Stimulated activated CD4-positive, alpha-beta T cell treated with anti-CD3 and anti-CD28 coated beads, Interleukin-1b, Interleukin-23, amount 100 ng/mL, for 1 hour (primary cell): ENCODE measurements at places on chromosomes 6 and 20.

DNA sequence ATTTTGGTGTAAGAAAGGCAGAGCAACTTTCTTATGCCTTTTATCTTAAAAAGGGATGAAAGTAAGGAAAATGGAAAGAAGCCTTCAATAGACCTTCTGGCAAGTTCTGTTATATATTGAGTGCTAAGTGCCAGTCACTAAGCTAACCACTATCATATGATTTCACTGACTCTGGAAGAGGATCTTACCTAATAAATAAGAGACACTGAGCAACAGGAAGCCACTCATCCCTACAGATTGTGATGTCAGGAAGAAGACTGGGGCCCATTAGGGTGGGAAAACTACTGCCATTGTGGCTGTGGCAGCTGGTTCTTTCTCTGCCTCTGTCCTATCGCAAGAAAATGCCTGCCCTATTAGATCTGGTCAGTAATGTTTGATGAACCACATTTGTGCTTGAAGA lies 89.6 kb downstream of the AIG1 start:
- DNase-seq = no peak

- no peak for DNase-seq
These were observed 592.3 kb downstream of the PKHD1 start for GRCh38 chr6:51495096-51495495.

DNA sequence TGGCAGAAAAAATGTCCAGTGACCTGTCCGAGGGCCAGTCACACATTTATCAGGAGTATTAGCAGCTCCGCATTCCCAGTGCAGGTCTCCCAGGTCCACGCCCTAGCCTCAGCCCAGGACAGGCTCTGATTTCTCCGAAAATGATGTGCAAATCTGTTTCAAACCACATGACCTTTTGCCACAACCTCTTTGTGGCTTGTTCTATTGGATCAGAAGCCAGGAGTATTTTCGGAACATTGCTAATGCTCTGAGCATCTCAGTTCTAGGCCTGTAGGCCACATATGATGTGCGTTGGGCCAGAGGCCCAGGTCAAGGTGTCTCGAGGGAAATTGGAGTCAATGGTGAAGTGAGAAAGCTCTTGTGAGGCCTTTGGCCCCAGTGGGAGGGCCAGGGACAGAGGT lies 40.4 kb downstream of the SNX5 start:
- no peak for DNase-seq

- no peak for DNase-seq
These were observed 20.0 kb downstream of the GABRR1 start for GRCh38 chr6:89197141-89197540.

DNA sequence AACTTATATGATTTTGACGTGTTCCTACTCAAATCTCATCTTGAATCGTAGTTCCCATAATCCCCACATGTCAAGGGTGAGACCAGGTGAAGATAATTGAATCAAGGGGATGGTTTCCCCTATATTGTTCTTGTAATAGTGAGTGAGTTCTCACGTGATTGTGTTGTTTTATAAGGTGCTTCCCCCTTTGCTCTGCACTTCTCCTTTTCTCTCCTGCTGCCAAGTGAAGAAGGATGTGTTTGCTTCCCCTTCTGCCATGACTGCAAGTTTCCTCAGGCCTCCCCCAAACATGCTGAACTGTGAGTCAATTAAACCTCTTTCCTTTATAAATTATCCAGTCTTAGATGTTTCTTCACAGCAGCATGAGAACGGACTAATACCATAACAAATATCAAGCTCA lies 83.2 kb downstream of the MANEA start:
- DNase-seq = no peak

DNA sequence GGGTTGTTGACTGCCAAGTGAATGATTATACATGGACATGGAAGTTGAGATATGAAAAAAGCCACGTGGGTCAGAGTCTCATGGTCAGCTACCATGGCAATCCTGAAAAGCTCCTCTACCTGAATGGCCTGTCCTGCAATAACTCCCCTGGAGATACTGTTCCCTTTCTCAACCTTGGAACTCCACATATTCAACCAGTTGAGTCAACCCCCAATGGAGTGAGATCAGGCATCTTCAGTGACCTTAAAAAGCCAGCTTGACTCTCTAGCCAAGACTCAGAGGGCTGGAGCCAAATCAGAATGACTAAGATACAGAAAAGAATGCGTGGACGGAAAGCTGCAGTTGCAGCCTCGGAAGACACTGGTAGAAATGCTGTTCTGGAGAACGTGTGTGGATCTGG lies 341.3 kb downstream of the FOXA2 start:
- no peak for DNase-seq

DNA sequence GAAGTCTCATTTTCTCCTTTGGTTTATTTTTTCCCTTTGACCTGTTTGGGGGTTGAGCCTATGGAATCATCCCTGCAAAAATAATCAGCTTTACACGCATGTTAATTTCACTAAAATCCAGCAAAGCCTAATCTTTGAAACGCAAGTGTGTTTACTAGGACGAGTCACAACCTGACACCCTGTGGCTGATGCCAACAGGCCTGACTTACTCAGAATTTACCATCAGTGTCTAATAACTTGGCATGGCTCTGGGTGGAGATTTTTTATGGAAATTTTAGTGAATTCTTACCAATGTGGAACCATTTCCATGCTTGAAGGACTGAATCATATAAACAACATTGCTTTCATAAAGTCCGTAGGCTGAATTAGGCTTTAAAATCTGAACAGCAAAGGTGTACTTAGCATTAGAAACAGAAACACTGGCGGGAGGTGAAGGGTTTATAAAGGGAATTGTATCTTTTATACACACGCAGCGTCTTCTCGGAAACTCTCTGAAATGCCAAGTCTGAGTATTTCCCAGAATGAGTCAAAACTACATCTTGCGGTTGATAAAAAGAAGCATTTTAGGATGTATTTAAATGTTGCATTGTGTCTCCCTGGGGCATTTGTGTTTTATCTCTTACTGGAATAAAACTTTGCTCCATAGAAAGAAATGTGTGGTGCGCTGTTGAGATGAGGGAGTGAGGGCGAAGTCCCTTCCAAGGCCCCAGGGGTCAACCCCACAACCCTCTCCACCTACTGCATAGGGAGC lies 81.2 kb downstream of the DACT2 start:
- no peak for DNase-seq

DNA sequence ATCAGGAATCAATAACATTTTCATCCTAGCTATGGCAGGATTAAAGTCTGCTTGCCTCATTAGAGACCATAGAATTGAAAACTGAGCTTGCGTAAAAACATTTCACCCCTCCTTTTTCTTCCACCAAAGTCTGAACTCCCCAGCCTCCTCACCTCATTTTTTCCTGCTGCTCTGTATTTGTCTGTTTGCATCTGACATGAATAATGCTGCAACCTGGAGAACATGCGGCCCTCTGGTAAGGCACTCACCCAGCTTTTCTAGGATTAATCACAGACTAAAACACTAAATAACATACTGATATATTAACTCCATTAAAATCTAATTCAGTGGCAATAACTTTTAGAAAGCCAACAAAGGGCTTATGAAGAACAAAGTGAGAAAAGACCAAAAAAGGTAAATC lies 677.7 kb upstream of the NRSN1 start:
- DNase-seq = no peak

GRCh38 chr6:124434421-124434820 lies 527.8 kb upstream of the RNF217 start:
- DNase-seq = no peak

DNA sequence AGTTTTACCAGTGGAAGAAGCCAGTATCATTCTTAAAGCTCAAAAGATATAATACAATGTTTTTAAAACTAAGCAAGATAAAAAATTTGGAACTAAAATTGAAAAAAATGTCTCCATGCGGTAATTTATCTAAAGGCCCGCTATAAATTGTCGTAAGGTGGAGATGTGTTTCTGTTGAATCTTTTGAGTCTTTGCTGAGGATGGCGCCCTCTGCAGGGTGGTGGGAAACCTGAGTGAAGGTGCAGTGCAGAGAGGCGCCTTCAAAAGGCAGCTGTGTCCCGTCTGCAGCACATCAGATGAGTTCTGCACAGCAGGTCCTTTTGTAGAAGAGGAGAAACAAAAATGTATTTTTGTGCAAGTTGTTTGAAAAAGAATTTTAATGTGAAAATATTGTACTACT lies 29.4 kb upstream of the KIF25 start:
- no peak for DNase-seq

- DNase-seq = no peak
These were observed 600.5 kb upstream of the GJE1 start for GRCh38 chr6:141532211-141532610.

- DNase-seq = no peak
These were observed 825.7 kb upstream of the MAP3K7 start for GRCh38 chr6:91412532-91412931.

- no peak for DNase-seq
These were observed 916.0 kb upstream of the EYS start for GRCh38 chr6:66623050-66623449.

DNA sequence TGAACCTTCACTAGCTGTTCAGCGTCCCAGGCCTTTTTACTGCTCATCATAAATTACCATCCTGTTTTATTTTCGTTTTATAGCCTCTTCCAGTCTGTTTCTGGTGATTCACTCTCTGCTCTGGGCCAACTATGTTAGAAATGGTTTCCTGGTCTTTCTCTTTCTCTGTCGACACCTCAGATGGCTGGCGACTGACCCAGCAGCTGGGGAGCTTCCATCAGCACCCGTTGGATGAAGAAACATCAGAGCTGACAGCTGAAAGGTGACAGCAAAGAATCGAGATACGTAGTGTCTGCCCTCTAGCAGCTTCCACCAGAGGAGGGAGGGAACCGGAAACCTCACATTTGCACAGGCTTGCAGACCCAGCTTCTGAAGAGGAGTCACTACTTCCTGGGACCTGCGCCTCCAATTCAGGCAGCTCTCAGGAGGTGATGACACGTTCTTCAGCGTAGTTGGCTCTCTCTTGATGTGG lies 82.9 kb upstream of the MLN start:
- no peak for DNase-seq

DNA sequence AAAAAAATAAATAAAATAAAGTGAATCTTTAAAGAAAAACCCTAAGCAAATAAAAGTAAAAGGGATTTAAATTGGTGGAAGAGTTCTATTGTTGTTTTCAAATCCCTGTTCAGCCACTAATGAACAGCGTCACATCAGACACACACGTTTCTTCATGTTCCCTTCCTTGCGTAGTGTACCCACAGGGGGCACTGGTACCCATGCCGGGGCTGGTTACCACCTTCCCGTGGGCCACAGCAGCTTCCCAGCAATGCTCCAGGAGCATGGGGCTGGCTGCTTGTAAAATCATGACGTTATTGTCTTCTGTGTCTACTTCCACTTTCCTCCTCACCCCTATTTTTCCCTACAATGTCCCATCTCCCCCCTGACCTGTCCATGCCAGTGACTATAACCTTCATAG lies 988.7 kb downstream of the KIF16B start:
- DNase-seq = no peak

- DNase-seq = no peak
These were observed 92.1 kb downstream of the ID4 start for GRCh38 chr6:19929312-19929711.

- no peak for DNase-seq
These were observed 15.4 kb downstream of the TMEM14B start for GRCh38 chr6:10763006-10763405.

GRCh38 chr6:3868544-3868943 lies 19.4 kb downstream of the FAM50B start:
- no peak for DNase-seq

DNA sequence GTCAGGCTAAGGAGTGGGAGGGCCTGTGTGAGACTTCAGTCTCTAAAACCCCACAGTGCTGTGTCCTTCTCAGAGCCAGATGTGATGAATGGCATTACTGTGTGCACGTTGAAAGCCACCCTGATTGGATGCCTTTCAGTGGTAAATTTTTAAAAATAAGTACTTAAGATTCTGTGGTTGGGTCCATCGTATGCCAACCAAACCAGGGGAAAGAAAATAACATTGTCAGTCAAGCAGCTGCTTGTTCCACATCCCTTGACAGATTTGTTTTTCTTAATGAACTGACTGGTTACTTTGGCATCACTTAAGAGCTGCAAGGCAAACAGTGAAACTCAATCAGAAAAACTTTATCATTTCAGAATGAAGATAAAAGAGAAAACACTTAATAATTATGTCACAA lies 334.0 kb upstream of the NT5E start:
- no peak for DNase-seq

GRCh38 chr6:164749221-164750064 lies 560.0 kb downstream of the C6orf118 start:
- DNase-seq = no peak
